Tongue (tissue), 3 donors: ENCODE measurements at places on chromosomes 1 and 21.

GRCh38 chr1:224744521-224744920 lies 128.4 kb downstream of the CNIH3 start:
- DNase-seq, result peak; percentile 68

- no peak for DNase-seq
Measured at GRCh38 chr1:234550341-234551031, 59.5 kb downstream of the IRF2BP2 start.

- peak; percentile 54 for DNase-seq
Measured at GRCh38 chr1:150150133-150151021, 661 bp downstream of the PLEKHO1 start.

GRCh38 chr1:35255276-35255675 lies 13.2 kb upstream of the ZMYM4 start:
- DNase-seq, result no peak

- DNase-seq, result peak; percentile 75
Measured at GRCh38 chr1:116067566-116067890, 43.7 kb upstream of the MAB21L3 start.

- DNase-seq, result no peak
Measured at GRCh38 chr1:93749487-93749886, 67.8 kb upstream of the BCAR3 start.

DNA sequence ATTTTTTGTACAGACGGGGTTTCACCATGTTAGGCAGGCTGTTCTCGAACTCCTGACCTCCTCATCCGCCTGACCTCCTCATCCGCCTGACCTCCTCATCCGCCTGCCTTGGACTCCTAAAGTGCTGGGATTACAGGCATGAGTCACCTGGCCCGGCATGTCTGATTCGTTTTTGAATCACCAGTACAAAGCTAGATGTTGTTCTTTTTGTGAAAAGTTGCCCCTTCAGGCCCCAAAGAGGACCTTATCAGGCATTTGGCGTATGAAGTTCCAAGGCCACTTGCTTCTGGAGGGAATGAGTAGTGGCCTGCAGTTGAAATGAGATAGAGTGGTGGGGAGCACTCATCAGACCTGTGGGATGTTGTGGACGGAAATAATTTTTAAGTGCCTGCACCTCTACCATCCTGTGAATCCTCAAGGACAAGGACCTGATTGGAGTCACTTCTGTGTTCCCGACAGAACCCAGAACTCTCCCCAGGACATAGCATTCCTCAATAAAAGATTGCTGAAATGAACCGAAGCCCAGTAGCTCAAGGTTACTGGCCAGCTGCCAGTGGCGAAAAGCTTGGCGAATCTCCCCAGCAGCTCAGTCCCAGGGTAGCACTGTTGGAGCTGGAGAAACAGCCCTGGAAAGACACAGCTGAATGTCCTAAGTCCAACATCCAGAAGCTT lies 50.1 kb downstream of the NDUFS5 start:
- peak; percentile 60 for DNase-seq

DNA sequence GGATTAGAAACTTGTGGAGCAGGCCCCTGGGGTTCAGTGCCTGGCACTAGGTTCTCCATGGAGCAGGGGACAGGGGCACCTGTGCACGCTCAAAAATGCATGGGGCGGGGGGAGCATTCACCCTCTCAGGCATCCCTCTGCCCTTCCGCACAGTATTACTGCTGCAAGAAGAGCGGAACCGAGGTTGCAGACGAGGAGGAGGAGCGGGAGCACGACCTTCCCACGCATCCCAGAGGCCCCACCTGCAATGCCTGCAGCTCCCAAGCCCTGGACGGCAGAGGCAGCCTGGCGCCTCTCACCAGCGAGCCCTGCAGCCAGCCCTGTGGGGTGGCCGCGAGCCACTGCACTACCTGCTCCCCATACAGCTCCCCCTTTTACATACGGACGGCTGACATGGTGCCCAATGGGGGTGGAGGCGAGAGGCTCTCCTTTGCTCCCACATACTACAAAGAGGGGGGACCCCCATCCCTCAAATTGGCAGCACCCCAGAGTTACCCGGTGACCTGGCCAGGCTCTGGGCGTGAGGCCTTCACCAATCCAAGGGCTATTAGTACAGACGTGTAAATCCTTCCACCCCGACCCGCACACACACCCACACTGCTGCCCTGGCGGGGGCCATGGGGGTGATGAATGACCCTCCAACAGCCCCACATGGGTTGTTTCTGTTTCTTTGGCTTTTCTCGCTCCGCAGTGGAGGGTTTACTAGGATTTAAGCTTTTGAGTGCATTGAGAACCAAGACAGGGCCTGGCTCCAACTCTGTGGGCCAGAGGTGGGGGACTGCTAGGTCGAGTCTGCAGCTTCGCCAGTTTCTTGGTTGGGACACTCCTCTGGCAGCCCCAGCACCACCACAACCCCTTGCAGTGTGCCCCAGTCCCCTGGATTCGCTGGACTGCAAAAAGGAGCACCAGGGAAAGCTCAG lies 63.7 kb downstream of the TOR1AIP2 start:
- DNase-seq, result no peak

DNA sequence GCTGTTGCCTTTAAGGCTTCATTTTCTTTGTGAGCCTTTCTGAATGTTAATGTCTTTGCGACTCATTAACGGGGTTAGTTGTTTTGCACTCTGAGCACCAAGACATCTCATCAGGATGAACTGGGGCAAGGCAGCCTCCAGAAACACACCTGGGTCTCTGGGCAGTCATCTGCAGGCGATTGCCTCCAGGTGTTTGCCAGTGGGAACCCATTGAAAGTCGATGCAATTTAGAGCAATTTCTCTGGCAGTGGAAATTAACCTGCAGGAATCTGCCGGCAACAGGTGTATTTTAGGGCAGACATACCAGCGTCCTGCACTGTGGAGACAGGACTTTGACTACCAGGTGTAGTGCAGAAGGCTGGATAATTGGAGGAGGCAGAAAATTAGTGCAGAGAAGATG lies 661.0 kb upstream of the PTBP2 start:
- no peak for DNase-seq

DNA sequence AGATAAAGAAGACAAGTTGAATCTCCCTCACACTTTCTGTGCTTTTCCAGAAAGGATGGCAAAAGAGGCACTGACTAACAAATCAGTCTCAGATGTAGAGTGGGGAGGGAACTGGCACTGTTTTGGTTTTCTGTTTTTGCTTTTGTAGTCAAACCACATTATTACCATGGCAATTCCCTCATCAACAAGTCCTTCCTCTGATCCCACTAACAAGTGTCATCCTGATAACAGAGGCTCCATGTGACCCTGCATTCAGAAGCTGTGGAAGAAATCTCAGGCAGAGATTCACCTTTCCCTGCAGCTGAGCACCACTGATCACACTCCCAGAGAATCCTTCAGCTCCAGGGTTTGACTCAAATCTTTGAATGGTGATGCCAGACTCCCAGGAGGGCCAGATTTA lies 203.4 kb downstream of the TNR start:
- DNase-seq, result no peak

DNA sequence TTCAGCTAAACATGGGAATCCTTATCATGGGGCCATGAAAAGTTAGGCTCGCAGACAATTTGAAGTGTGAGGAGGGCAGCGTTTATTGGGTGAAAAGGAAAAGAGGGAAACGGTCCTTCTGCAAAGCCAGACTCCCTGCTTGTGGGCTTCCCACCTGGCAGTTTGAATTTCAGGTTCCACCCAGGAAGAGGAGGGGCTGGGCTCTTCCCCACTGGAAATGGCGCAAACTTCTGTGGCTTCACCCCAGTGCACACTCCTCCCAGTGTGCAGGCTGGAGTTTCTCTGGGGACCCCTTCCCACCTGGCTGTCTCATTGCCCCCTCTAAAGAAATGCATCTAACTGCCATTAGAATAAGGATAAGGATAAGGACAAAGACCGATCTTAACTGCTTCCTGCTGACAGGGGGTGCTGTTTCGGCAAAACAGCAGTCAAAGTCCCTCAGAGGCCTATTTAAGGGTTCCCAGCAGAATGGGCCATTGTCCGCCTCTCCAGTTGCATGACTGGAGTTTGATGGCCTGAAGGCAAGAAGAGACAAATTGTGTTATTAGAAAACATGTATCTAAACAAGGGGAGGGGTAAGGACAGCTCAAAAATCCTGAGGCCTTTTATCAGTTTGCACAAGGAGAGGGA lies 20.4 kb downstream of the AIM2 start:
- no peak for DNase-seq

GRCh38 chr1:232610192-232610901 lies 19.6 kb downstream of the SIPA1L2 start:
- DNase-seq, result peak; percentile 24

- no peak for DNase-seq
Measured at GRCh38 chr1:244191581-244191980, 140.5 kb downstream of the ZBTB18 start.

GRCh38 chr21:37688952-37689659 lies 227.2 kb downstream of the KCNJ6 start:
- no peak for DNase-seq

DNA sequence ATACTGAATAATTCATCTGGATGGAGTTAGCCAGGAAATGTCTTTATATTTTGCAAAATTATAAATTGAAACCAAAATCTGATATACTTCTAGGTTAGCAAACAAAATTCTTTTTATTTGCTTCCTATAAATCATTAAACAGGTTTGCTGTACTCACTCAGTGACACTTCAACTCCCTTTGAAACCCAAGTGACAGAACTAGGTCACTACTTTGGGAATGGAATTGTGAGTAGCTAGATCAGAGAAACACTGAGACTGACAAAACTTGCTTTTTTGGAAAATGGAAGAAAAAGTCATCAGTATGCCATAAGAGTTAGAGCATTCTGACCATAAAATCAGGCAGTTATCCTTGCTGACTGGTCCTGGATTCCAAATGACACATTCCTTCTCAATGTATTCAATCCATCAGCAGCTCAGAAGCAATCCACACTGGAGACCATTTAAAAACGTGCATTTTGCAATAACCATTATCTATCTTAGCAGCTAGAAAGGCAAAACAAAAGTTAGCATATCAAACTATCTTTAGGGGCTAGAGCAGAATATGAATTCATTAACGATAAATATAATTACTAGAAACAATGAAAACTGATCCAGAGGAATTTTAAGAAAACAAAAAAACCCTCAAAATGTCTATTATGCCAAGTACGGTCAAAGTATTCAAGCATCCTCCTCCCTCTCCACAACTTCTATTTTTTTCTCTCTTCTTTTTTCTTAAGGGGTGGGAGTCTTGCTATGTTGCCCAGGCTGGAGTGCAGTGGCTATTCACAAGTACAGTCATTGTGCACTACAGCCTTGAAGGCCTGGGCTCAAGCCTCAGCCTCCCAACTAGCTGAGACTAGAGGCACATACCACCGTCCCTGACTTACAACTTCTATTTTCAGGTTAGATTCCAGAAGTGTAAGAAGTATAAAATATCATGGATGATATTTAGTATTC lies 60.1 kb downstream of the HNRNPR start:
- DNase-seq, result no peak

DNA sequence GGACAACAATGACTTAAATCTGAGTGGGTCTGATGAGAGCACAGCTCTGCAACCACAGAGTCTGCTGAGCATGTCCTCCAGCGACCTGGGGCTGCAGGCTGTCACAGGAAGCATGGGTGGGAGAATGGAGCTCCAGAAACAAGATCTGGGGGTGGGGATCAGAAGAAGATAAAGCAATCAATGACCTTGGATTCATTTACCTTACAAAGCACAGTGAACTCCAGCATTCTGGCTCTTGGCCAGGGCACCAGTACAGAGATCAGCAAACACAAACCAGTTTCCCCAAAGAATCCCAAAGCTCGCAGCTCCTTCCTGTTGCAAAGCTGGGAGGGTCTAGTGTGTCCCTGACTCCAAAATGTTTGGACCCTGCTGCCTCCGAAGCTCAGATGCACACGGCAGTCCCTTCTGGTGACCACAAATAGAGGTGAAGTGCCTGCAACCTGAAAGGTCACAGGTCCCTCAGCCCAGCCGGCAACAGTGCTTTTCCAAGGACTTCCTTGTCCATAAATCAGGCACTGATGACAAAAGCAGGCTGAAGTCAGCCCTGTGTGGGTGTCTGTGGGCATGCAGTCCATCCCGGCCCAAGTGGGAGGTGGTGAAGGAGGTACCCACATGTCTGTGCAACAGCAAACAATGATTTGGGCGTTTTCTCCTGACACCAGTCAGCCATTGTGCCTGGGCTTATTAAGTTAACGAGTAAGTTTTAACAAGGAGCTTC lies 76.1 kb downstream of the SH3BGR start:
- DNase-seq, result peak; percentile 26

GRCh38 chr1:167905182-167905581 lies 8.8 kb downstream of the ADCY10 start:
- DNase-seq, result peak; percentile 73

- DNase-seq, result no peak
Measured at GRCh38 chr1:66140072-66140471, 347.4 kb downstream of the PDE4B start.

DNA sequence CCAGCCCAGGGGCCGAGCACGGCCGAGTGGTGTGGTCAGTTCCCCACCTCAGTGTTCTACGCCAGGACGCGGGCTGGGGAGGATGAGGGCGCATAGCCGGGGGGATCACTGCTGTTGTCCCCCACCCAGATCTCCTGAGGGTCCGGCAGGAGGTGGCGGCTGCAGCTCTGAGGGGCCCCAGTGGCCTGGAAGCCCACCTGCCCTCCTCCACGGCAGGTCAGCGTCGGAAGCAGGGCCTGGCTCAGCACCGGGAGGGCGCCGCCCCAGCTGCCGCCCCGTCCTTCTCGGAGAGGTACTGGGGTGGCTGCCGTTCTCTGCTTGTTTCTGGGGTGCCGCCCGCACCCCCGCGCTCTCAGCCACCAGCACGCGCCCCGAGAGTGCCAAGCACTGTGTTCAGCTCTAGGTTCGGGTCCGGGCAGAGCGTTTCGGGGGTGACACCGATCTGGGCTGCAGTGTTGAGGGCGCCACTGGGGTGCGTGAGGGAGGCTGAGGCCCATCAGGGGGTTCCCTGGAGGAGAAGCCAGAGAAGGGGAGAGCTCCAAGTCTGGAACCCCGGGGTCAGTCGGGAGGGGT lies 17.4 kb downstream of the SAMD11 start:
- no peak for DNase-seq

GRCh38 chr1:90854397-90854924 lies 137.4 kb upstream of the BARHL2 start:
- no peak for DNase-seq

- no peak for DNase-seq
Measured at GRCh38 chr1:175713381-175713780, 30.0 kb downstream of the TNR start.

GRCh38 chr1:78275456-78275855 lies 215.3 kb upstream of the PTGFR start:
- no peak for DNase-seq

DNA sequence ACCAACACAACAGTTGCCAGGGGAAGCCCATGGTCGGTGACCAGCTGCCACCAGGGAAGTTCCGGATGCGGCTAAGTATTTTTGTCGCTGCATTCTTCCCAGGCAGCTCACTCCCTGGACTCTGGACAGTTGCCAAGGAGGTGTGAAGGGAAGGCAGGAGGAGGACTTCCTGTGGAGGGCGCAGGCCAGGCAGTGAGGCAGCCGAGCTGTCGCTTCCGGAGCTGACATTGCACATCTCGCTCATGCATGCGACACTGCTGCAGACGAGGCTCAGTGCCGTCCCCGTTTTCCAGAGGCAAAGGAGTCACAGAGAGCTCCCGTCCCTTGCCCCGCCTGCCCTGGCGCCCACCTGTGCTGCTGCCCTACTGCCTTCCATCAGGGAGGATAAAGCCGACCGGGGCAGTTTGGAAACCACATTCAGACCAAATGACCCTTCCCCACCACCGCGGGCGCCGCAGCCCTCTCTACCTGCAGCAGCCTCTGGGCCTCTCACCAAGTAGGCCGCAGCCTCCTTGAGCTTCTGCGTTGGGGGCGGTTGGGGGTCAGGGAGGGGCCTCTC lies 81.4 kb downstream of the NENF start:
- peak; percentile 77 for DNase-seq
